ENCODE measurements at places on chromosomes 7 and 10. TPM values are rescaled to one million over a fixed set of nuclear protein-coding genes. Genes with fewer than 3 reads are reported as not detected.

- DNase-seq, result no peak
Observed at GRCh38 chr10:69359148-69359547, 57.6 kb downstream of the TACR2 start.

GRCh38 chr10:21519941-21520436, 5.5 kb downstream of the SKIDA1 start:
- DNase-seq, result no peak

DNA sequence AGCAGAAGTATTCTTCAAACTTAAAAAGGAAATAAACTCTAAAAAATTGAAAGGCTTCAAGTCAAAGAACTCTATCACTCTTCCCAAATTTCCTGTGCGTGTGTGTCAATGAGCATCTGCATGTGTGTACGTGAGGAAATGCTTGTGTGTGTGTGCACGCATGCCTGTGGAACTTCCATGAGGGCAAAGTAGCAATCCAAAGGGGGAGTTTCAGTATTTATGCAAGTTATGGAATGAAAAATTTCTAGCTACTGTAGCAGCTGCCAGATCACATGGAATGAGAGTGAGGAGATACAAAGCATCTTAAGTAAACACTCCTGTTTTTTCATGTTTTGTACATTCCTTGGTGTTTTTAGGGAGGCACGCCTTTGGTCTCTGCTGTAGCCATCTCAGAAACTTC, 152.6 kb downstream of the RAPGEF5 start:
- no peak for DNase-seq

DNA sequence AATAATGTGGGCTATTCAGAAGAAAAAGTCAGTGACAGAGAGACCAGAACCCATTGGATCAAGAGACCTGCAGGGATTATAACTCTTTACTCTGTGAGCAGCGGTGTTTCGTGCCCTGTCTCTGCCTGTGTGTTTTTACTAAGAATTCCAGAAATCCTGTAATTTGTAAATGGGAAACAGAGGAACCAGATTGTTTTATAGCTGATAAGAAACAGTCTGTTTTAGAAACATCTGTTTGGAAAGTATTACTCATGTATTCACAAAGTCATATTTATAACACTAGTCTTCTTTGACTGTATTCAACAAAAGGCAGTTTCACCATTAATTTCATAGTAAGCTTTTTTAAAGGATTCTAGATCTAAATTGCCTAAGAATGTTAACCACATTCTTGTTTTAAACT, 30.0 kb upstream of the VDAC2 start:
- DNase-seq, result no peak

Gene GPR22
- total RNA-seq, result not detected

All from posterior vena cava (tissue), 2 donors.